GM04503 (cell line): ENCODE measurements at places on chromosomes 1 and 21.

DNA sequence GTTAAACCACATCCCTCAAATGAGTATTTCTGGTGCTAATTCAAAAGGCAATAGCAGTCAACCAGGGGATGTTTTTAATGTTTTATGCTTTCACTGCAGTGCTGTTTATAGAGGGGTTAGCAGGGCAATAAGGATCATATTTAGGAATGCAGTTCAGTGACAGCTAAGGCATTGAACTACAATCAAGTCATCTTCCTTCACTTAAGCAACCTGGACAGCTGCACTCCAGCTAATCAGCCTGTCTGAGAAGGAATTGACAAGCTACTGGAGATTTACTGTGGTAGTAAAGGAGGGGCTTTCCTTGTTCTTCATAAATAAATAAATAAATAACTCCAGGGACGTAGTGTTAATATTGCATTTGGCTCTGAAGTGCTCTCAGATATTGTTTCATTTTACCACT, 93.9 kb downstream of the DAB1 start:
- no peak for DNase-seq

GRCh38 chr1:47562799-47563198, 125.0 kb downstream of the FOXD2 start:
- no peak for DNase-seq

DNA sequence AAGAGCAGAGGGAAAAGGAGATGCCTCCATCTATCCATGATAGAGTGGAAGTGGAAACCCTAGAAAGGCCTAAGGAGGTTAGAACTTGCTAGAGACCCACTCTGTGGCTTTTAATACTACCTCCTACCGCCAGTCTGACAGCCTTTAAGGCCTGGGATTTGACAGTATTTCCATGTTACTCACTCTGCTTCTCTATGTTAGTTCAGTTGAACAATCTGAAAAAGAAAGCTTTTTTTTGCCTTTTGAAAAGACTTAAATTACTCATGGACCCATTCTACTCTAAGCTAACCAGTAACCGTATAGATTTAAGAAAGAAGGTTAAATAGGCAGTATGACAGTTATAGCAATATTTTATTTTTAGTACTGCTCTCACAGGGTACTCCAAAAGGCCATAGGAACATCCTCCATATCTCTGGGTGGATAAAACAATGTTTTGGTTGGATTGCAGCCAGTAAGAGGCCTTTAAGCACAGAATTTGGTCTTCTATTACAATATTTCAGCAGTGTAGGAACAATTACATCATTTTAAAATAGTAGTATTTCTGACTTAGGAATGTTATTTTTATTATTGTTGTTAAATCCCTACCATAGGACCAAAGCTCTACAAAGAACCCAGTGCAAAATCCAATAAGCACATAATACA, 15.9 kb upstream of the GPR25 start:
- DNase-seq: no peak

DNA sequence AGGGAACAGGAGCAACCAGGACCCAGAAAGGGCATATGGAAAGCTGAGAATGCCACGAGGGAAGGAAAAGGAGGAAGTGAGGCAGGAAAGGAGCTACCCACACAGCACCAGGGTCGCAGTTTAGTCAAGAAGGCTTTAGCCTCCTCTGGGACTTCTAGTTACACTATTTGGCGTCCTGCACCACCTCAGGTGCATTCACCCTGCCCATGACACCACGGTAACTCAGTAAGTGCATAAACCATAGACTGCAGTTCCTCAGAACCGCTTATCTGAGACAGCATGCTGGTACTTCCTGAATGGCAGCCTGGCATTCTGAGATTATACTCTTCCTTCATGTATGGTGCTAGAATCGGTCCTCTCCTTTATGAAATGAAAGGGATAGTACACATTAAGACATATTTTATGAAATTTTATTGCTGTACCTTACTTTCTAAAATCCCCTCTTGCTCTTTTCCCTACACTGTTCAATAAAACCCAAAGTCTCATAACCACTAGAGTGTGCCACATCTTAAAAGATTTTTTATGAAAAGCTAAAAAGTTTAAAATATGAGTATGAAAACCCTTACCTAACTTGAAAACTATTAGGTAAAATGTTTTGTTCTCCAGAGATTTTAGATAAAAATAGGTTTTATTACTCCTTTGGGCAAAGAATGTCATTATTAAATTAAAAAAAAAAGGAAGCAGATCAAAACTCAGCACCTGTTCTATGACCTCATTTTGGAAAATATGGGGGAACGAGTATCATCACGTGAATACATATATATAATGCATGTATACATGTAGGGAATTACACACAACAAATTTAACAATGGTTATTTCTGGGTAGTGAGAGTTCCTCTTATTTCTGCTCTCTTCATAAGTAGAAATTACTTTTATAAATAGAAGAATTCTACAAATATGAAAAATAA, 67.3 kb downstream of the VAV3 start:
- no peak for DNase-seq

DNA sequence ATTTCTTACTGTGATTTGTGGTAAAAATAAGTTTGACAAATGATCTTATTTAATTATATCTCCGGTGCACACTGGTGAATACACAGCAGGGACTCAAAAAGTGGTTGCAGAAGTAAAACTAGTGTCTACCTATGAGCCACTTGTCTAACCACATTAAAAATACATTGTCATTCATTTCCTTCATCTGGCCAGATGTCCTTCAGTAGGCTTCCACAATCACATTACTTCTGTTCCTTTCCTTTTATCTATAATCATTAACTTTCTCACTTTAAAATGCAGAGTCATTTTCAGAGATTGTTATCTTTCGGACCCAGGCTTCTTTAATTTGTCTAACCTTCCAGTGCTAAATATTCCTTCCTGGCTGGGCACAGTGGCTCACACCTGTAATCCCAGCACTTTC, 3.0 kb downstream of the RBBP5 start:
- no peak for DNase-seq

GRCh38 chr1:74847715-74848114, 114.8 kb downstream of the TYW3 start:
- DNase-seq: no peak

DNA sequence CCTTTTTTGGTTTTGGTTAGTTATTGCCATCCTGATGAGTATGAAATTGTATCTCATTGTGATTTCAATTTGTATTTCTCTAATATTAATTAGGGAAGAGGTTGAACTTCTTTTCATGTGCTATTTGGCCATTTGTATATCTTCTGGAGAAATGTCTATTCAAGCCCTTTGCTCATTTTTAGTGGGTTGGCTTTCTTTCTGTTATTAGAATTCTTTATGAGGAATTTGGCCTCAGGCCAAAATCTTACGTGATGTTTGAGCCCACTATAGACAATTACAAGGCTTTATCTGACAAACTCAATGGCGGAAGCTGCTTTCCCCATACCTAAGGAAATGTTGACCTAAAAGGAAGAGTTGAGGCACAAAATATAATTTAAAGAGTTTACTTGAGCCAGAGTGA, 32.9 kb downstream of the IVNS1ABP start:
- DNase-seq: no peak

GRCh38 chr1:91707114-91707889, 178.6 kb downstream of the TGFBR3 start:
- no peak for DNase-seq

- no peak for DNase-seq
These were observed 55.3 kb downstream of the SHCBP1L start for GRCh38 chr1:182897696-182898095.

GRCh38 chr21:28325618-28326017, 667.1 kb downstream of the LTN1 start:
- no peak for DNase-seq

- no peak for DNase-seq
These were observed 17.8 kb downstream of the COPA start for GRCh38 chr1:160325252-160325651.

- DNase-seq: no peak
These were observed 29.7 kb downstream of the AJAP1 start for GRCh38 chr1:4684136-4684535.

GRCh38 chr21:32559006-32559610, 26.2 kb downstream of the TCP10L start:
- DNase-seq: no peak

- no peak for DNase-seq
These were observed 23.2 kb downstream of the SLC44A5 start for GRCh38 chr1:75587692-75588091.

DNA sequence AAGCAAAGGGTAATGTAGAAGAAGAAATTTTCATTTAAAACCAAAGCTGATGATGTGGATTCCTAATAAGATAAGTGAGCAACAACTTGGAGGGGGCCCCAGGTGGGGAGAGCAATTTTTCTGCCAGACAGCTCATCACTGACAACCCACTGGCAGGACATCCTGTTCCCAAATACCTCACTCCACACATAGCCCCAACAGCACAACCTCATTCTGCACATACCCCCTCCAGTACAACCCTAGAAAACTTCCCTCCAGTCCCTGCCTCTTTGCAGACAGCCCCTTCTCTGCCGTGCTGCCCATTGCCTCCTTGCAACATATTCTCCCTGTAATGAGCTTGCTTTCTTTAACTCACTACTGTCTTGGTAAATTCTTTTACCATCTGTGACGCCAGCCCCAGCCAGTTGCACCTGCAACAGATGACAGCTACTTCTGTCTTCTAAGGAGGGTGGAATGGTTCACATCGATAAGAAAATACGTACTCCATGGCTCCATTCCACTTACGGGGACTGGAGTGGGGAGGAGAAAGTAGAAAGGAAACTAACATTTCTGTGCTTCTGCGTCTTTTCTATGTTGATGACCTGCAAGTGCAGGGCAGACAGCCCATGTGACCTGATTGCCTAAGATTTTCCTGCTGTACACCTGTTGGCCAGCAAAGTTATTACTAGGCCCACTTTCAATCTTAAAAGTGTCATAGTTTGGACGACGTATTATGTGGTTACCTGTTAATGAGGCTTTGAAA, 14.7 kb downstream of the RHEX start:
- no peak for DNase-seq

- DNase-seq: no peak
These were observed 7.4 kb upstream of the B3GALNT2 start for GRCh38 chr1:235511470-235512240.

DNA sequence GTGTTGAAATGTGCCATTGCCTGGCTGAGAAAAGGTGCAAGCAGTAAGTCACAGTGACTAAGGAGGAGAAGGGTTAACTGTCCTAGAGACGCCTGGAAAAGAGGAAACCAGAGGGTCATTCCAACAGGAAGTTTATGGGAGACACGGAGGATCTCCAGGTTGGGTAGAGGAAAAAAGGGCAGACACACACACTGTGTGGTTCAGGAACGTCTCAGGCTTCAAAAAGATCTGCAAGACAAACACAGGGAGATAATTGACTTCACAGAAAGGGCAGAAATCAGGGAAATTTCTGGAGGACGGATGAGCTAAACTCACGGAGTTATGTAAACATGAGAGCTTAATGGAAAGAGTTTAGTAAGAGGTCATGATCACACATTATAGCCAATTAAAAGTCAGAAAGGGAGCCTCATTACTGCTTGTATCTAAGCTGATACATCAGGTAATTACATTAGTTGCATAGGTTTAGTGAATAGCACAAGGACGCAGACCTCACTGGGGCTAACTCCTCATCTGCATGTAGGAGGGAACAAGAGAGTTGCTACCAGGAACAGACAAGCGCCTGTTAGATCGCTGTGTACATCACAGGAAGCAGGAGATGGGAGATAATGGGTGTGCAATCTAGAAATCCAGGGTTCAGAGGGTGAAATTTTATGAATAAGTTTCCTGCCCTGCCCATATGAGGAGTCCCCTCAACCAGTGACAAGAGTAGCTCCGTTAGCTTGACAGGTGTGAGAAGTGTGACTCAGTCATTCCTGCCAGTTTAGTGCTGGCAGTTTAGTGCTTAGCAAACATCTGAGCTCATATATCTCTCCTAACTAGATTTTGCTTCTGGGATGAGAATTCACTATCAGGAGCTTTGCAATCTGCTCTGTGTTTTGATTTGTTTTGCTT, 96.6 kb upstream of the TNR start:
- no peak for DNase-seq

GRCh38 chr1:15992187-15992553, 11.9 kb upstream of the SRARP start:
- DNase-seq: no peak

GRCh38 chr1:16120407-16120806, 35.5 kb downstream of the EPHA2 start:
- no peak for DNase-seq

- DNase-seq: no peak
These were observed 250.3 kb downstream of the SDCCAG8 start for GRCh38 chr1:243505986-243506689.

GRCh38 chr1:172308577-172308976, 111.9 kb upstream of the C1orf105 start:
- no peak for DNase-seq

GRCh38 chr1:58848818-58849411, 65.1 kb upstream of the JUN start:
- DNase-seq: peak; percentile 94

DNA sequence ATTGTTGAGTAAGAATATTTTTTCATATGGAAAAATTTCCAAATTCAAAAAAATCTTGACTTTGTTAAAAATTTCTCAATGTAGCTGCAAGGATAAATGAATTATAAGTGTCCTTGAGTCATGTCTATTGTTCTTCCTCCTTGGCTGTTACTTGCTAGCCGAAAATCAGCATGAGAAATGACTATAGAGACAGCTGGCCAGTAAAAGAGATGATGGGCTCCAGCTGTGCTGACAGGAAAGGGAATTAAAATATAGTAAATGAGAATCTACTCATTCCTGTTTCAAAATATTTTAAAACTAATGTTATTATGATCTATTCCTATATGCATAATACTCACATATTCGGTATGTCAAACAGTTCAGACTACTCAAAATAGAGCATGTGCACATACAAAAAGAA, 1292.6 kb downstream of the BRINP3 start:
- DNase-seq: no peak

DNA sequence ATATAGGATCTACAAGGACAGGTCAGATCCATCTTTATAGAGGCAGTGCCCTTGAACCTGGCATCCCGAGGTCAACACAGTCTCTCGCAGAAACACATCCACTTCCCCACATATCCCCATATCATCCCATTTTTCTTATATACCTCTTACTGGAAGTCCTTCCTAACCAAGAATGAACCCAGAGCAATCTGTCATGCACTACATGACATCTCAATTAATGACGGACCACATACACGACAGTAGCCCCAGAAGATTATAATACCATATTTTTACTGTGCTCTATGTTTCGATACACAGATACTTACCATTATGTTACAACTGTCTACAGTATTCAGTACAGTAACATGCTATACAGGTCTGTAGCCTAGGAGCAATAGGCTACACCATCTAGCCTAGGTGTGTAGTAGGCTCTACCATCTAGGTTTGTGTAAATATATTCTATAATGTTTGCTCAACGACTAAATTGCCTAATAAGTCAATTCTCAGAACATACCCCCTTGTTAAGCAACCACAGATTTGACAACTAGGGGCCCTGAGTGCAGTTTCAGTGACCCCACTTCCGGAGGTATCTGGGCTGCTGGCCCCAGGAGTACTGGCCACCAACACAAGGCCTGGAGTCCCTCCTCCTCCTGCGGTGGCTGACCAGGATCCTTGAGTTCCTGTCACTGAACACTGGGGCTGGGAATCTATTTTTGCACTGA, 28.1 kb downstream of the PTPN14 start:
- DNase-seq: no peak

GRCh38 chr1:203464743-203465142, 10.9 kb upstream of the PRELP start:
- DNase-seq: no peak

GRCh38 chr1:204343247-204343646, 16.5 kb downstream of the PLEKHA6 start:
- no peak for DNase-seq

GRCh38 chr1:54567961-54568360, 19.9 kb downstream of the ACOT11 start:
- DNase-seq: no peak

- DNase-seq: no peak
These were observed 22.0 kb upstream of the KCTD3 start for GRCh38 chr1:215545096-215545495.
